ENCODE measurements at places on chromosomes 4 and X.

- DNase-seq: no peak
These were observed 142.9 kb downstream of the MID1 start for GRCh38 chrX:10477525-10477924.

DNA sequence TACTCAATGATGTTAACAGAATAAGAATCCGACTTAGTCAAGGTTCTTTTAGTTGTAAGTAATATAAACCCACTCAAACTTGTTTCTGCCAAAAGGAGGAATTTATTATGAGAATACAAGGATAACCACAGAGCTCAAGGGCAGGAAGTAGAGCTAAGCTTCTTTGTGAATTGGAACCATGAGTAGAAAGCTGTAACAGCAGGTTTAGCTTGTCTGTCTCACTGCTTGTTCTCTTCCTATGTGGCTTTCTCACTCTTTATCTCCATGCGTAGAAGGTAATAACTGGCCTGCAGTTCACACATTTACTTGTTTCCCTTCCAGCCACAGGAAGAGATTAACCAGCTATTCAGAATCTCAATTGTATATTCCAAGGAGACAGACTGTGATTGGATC lies 378.3 kb downstream of the PPP1R2C start:
- no peak for DNase-seq

DNA sequence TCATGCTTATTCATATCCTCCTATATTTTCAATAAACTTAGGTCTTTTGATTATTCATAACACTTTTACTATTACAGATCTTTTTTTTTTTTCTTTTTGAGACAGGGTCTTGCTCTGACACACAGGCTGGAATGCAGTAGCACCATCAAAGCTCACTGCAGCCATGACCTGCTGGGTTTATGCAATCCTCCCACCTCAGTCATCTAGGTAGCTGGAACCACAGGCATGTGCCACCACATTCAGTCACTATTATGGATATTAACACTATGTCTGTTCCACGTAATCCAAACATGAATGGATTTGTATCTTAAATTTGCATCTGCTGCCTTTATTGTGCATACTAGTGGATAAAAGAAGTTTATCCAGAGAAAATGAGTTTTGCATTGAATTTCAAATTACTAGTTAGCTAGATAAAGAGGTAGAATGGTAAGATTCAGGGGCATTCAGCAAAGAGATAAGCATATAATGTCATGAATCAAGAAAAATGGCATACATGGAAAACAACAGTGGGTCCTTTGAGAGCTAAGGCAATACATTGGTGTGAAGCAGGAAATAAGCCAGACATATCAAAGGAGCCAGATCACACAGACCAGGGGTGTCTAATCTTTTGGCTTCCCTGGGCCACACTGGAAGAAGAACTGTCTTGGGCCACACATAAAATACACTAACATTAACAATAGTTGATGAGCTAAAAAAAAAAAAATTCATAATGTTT lies 13.9 kb downstream of the ANAPC10 start:
- no peak for DNase-seq

- no peak for DNase-seq
These were observed 16.0 kb downstream of the LRBA start for GRCh38 chr4:150999086-150999485.

GRCh38 chr4:109319684-109320083 lies 17.2 kb upstream of the COL25A1 start:
- no peak for DNase-seq

DNA sequence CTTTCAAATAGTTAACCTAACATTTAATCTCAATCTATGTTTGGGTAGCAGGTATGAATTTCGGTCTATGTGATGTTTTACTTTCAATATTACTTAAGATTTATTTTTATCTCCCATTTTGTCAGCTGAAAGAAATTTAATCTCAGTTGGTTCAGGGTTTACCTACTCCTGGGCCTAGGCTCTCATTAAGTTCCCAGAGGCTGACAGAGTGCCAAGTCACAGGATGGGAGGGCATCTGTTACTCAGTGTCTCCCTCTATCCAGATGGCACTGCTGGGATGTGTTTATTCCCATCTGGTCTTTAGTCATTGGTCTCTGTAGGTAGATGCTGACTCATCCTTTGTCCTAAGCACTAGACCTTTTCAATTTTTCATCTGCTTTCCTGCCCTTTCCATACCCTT lies 129.4 kb upstream of the ARSJ start:
- DNase-seq: no peak

Data from coronary artery (tissue), 2 donors.